ENCODE measurements at places on chromosomes 2 and 18. TPM values are rescaled to one million over a fixed set of nuclear protein-coding genes. Genes with fewer than 3 reads are reported as not detected.

Gene CRYBA2
- 5.6 TPM for total RNA-seq

DNA sequence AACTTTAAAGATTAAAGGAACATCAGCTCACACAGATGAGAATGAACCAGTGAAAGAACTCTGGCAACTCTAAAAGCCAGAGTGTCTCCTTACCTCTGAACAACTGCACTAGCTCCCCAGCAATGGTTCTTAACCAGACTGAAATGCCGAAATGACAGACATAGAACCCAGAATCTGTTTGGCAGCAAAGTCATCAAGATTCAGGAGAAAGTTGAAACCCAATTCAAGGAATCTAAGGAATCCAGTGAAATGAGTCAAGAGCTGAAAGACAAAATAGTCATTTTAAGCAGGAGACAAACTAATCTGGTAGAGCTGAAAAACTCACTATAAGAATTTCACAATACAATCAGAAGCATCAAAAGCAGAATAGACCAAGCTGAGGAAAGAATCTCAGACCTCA is 72.0 kb downstream of the STRADB start:
- no peak for DNase-seq

DNA sequence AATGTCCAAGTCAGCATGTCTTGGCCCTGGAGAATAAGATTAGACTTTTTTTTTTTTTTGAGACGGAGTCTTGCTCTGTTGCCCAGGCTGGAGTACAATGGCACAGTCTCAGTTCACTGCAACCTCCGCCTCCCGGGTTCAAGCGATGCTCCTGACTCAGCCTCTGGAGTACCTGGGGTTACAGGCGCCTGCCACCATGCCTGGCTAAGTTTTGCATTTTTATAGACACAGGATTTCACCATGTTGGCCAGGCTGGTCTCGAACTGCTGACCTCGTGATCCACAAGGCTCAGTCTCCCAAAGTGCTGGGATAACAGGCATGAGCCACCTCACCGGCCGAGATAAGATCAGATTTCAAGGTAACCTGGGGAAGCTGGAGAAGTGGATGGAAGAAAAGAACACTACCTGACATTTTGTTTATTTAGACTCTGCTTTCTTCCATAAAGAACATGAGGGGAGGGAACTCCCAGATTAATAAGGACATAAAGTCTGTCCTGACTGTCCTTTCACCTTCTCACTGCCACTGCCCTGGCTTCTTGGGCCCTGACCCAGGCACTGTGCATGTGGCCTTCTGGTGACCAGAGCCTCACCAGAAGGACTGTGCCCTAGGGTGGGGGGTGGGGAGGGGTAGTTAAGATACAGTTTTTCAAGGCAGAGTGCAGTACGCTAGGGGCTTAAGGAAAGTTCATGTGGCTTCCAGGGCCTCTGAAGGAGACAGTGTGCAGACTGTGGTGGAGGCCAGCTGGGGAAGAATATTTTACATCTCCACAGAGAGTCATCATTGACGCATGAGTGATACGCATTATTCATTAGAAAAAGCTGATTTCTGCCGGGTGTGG is 4.8 kb upstream of the IMPA2 start:
- DNase-seq, result no peak

GRCh38 chr18:12086249-12086648 is 7.4 kb upstream of the ANKRD62 start:
- no peak for DNase-seq

DNA sequence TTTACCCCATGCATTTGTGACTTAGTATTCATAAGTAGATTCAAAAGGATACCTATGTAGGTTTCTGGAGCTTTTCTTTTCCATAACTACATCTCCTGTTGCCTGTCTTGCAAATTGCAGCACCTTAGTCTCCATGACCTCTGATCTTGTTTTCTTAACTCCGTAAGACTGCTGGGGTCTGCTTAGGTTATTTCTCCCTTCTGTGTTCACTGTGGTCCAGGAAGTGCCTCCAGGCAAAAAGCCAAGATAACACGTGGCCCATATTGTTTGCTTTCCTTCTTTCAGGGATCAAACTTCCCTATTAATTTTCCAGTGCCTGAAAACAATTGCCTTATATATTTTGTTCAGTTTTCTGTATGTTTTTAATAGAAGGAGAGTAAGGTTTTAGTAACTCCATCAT is 86.4 kb downstream of the GCA start:
- no peak for DNase-seq

DNA sequence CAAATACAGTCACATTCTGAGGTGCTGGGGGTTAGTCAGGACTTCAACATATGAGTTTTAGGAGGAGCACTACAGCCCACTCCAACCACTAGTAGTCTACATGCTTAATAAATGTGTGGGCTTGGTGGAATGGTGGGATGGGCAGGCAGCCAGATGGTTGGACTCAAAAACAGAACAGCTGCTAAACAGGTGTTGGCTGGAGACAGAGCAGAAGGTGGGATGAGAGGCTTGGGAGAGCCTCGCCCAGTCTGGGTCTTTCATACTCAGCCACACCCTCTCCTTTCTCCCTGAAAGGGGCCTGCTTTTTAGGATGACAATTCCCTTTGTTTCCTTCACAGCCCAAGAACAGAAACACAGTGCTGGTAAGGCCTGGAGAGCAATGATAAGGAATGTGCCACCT is 143.9 kb upstream of the KLHL29 start:
- DNase-seq, result no peak

Measured in adrenal gland (tissue), 19 donors.